ENCODE measurements at places on chromosomes 11 and 22. TPM values are rescaled to one million over a fixed set of nuclear protein-coding genes. Genes with fewer than 3 reads are reported as not detected.

The CD3E gene
- not detected for total RNA-seq

The SMPD1 gene
- 38.2 TPM for total RNA-seq

The PRG3 gene
- total RNA-seq = 1.1 TPM

The FERMT3 gene
- total RNA-seq = 5.7 TPM

The HIKESHI gene
- total RNA-seq = 49.0 TPM

The SLCO2B1 gene
- 25.4 TPM for total RNA-seq

The OR51B5 gene
- total RNA-seq = 1.7 TPM

The HPS4 gene
- 34.3 TPM for total RNA-seq

The C22orf42 gene
- 2.8 TPM for total RNA-seq

The DBX1 gene
- not detected for total RNA-seq

The MIOX gene
- not detected for total RNA-seq

The PGA3 gene
- 0.66 TPM for total RNA-seq

GRCh38 chr11:7586376-7586775, 72.6 kb downstream of the PPFIBP2 start:
- no peak for DNase-seq

GRCh38 chr11:35750981-35751663, 88.5 kb downstream of the TRIM44 start:
- no peak for DNase-seq

- no peak for DNase-seq
Measured at GRCh38 chr11:116179401-116179800, 593.4 kb downstream of the BUD13 start.

DNA sequence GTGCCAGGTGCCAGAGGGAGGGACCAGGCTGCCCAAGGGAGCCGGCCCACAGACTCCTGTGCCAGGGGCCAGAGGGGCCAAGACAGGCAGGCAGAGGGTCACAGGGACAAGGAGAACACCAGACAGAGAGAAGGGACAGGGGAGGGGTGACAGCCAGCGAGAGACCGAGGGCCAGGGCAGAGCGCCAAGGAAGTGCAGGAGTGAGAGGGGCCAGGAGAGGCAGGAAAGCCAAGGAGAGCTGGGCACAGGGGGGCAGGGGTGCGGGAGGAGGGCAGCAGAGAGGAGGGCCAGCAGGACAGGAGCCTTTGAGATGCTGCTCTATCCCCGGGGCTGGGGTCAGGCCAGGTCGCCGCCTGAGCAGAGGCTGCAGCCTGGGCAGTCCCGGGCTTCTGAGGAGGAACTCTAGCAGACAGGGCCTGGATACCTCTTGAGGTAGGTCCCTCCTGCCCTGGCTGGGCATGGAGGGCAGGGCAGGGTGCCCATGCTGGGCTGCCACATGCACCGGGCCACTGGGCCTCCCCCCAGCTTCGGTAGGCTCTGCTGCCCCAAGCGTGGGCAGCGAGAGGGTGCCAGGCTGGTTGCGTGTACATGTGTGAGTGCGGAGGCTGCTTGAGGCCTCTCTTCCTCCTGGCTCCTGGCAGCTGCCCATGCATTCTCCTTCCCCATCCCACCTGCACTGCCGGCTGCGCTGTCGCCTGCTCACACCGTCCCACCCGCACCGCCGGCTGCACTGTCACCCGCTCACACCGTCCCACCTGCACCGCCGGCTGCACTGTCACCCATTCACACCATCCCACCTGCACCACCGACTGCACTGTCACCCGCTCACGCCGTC, 12.2 kb downstream of the LSP1 start:
- no peak for DNase-seq

- DNase-seq = no peak
Measured at GRCh38 chr11:11996321-11997048, 11.9 kb downstream of the DKK3 start.

- no peak for DNase-seq
Measured at GRCh38 chr11:20963596-20963995, 294.2 kb downstream of the NELL1 start.

- DNase-seq = no peak
Measured at GRCh38 chr11:7004482-7004881, 15.7 kb downstream of the ZNF214 start.

DNA sequence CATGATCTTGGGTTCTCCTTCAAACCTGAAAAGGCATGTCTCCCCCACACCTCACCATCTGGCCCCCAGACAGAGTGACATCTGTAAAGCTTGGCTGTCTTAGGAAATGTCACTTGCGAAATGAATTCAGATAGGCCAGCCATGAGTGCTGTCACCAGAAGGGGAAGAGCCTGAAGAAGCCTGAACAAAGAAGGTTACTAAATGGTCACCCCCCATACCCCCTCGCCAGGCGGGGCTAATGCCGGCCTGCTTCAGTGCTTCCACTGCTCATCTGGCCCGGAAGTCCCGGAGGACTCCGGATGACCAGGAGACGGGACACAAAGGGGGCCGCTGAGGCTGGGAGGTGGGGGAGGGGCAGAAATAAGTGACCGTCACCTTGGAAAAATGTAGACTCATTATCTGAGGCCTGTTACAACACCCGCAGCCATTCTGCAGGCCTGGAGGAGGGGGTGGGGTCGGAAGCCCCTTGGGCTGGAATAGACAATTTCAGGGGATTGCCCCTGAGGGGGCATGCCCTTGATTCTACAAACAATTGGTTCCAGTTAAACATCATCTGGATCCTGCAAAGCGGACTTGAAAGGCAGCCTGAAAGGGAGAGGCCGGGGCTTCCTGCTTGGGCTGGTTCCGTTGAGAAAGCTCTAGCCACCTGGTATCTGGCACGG, 43.2 kb downstream of the NAT10 start:
- DNase-seq = no peak

DNA sequence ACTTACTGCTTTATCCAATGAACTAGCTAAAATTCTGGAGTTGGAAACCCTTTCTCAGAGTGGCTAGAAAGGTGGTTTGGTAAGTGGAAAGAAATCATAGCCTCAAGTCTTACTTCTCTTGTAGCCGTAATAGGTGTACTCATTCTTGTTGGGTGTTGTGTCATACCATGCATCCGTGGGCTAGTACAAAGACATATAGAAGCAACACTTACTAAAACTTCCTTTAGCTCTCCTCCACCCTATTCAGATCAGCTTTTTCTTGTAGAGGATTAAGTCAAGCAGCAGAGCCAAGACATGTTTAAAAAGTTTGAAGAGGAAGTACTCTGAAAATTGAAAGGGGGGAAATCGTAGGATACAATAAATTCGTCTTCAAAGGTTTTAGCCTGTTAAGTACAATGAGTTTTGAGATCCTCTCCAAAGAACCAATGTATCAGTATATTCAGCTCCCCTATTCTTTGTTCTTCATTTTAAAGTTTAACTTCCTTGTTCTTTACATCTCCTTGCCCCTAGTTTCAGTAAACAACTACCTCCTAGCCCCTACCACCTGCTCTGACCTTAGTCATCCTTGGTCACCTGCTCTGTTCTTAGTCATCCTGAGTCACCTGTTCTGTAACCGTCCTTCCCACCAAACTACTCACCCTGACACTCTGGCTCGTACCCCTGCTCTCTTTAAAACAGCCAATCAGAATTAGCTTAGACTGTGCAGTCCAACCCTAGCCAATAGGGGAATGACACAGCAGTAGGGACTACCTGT, 62.1 kb upstream of the DEUP1 start:
- DNase-seq = no peak

DNA sequence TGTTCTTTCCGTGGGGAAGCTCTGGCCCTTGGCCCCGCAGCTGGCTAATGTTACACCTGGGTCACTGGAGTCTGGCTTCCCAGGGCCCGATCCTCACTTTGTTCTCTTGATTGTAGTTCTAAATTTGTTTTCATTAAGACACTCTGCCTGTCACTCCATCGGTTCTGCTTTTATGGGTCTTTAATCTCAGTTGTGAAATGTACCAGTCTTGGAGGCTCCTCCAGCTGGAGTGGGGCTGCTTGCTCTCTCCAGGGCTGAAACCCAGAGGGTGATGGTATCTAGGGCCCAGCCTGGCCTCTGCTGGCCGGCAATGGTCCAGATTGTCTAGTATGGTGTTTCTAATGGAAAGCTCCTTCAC, 352.9 kb downstream of the TENM4 start:
- DNase-seq = no peak

DNA sequence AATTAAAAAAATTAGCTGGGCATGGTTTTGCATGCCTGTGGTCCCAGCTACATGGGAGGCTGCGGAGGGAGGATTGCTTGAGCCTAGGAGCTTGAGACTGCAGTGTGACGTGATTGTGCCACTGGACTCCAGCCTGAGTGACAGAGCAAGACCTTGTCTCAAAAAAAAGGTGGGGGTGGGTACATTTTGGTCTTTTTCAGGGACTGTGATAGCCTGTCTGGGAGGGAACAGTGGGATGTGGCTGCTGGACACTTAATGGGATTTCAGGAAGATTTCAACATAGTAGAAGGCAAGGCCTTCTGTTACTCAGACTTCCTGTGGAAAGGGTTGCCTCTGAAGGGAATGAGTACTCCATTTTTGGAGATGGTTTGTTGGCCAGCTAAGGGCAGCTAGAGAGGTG, 40.6 kb downstream of the RELT start:
- no peak for DNase-seq

- no peak for DNase-seq
Measured at GRCh38 chr11:1471736-1472135, 14.8 kb downstream of the MOB2 start.

- DNase-seq = no peak
Measured at GRCh38 chr22:49446759-49447710, 380.6 kb downstream of the BRD1 start.

DNA sequence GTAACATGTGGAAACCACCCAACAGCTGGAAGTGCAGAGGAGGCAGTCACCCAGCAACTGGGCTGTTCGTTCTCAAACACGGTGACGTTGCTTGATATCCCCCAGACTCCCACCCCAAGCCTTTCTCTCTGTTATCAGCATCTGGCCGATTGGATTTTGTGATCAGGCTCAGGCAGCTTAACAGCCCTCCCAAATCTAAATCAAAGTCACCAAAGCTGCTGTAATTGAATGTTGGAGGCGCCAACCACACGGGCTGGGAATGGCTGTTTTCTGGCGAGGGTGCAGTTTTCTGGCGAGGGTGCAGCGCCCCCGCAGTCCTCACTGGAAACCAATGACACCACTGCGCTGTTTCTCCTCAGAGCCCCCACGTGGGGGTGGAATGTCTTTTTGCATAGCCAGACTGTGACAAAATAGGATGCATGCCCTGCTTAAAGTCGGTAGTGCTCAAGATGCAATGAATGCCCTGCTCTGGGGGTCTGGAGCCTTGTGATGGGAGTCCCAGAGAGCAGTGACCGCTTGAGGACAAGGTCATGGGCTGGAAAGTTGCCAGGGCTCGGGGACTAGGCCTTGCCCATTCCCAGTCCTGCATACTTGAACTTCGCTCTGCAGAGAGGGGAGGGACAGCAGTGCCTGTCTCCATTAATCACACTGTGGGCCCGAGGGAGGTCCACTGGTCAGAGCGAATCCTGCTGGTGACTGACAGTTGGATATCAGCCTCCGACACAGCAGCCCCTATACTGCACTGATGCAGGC, 105.3 kb downstream of the MORC2 start:
- no peak for DNase-seq

DNA sequence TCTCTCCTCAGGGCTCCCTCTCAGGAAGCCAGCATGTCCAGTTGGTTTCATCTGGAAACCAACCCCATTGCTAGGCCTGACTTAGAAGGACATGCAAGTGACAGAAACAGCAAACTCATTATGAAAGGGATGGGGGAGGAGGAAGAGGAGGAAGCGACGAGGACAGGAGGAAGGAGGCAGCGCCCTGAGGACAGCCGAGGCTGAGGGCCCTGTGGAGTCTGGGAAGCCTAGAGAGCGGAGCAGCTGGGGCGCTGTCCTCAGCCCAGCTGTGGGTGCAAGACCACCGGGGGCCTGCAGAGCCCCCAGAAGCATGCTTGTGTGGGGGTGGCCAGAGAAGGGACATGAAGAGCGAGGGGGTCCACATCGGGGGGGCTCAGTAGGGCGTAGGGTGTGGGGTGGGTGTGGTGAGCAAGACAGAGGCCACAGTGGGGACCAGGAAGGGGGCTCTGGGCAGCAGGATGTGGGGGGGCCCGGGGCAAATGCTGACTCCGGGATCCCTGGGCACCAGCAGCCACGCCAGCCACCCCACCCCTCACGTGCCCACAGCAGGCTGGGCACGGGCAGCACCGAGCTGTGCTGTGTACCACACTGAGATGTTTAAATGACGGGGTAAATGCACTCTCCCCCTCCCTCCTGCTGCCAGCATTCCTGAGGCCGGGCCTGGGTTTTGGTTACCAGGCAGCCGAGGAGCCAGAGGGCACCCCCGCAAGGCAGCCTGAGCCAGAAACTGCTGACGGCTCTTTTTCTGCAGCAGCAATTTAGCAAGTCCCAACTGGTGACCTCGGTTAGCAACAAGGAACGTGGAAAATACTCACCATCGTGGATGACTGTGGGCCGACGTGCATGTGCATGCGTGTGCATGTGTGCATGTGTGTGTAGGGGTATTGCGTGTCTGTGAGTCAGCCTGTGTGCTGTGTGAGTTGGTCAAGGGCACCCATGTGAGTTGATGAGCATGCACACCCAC, 82.7 kb upstream of the LINC01488 start:
- no peak for DNase-seq

DNA sequence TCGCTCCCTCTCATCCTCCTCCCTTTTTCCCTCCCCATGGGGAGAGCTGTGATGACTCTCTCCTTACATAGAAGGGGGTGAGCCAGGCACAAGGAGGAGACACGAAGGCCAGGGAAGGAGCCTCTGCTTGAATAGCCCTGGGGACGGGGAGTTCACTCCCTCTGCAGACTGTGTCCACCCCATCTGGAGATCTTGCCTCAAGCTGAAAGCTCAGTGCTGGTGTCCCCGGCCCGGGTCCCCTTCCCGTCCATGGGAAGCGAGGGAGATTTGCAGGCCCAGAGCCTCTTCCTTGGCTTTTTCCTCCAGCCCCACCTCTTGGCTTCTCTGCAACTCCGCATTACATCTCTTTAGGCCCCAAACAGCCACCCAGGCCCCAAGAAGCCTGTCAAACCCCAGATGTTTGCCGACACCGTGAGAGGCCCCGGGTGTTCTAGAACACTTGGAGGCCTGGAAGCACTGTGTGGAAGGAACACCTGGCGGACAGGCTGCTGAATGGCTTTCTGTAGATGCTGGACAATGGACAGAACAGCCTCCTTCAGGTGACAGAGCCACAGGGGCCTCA, 32.3 kb downstream of the LINC01488 start:
- DNase-seq = no peak

DNA sequence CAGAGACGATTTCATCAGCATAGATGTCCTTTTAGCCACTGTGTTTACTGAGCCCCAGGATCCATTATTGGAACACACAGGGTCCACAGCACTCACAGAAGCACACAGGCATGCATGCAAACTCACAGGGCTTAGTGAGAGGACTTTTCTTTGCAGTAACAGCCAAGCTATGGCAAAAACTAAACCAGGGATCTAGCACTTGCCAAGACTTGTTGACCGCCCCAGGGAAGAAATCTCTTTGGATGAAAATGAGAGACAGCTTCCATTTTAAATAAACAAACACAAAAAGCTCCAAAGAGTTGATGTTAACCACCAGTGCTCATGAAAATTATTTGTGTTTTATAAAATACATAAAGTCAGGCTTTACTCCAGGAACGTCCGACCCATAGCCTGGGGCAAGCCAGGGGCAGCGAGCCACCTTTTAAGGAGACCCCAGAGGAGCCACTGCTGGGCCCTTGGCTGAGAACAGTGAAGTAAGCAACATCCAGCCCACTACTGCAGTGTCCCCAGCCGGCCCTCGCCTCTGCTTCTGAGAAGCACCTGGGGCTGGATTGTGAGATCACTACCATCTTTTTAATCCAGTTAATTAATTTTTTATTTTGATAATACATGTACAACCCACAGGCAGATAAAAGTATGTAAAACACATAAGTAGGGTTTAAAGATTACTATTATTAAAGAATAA, 22.0 kb upstream of the TFIP11 start:
- DNase-seq = no peak

Measured in spinal cord (tissue), 10 donors.